ENCODE measurements at places on chromosomes 11 and 22.

DNA sequence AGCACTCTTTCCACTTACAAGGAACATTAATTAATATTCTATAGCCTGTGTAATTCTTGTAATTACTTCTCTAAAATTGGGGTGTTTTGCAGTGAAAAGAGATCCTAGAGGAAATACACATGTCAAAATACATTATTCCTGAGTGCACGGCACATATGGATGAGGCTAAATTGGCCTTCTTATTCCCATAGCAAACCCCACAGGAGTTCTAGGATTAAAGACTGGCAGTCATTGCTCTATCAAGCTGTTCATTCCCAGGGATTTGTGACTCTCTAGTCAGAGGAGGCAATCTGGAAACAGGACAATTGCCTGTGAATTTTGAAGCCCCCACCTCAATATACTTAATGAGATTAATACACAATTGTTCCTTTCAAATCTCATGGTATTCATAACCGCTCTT lies 145.9 kb upstream of the OPCML start:
- DNase-seq: peak; percentile 41

- peak; percentile 26 for DNase-seq
Observed at GRCh38 chr22:16717699-16718558, 107.3 kb downstream of the XKR3 start.

GRCh38 chr11:17277024-17277584 lies 565 bp downstream of the NUCB2 start:
- peak; percentile 83 for DNase-seq

- DNase-seq: no peak
Observed at GRCh38 chr11:28461338-28461737, 353.1 kb downstream of the METTL15 start.

GRCh38 chr11:126408496-126408895 lies 53.0 kb downstream of the ST3GAL4 start:
- DNase-seq: no peak

- DNase-seq: no peak
Observed at GRCh38 chr11:101929294-101929915, 13.1 kb upstream of the ANGPTL5 start.

GRCh38 chr22:21106000-21106399 lies 60.3 kb downstream of the LRRC74B start:
- no peak for DNase-seq

GRCh38 chr11:88318017-88318416 lies 19.5 kb downstream of the CTSC start:
- no peak for DNase-seq

DNA sequence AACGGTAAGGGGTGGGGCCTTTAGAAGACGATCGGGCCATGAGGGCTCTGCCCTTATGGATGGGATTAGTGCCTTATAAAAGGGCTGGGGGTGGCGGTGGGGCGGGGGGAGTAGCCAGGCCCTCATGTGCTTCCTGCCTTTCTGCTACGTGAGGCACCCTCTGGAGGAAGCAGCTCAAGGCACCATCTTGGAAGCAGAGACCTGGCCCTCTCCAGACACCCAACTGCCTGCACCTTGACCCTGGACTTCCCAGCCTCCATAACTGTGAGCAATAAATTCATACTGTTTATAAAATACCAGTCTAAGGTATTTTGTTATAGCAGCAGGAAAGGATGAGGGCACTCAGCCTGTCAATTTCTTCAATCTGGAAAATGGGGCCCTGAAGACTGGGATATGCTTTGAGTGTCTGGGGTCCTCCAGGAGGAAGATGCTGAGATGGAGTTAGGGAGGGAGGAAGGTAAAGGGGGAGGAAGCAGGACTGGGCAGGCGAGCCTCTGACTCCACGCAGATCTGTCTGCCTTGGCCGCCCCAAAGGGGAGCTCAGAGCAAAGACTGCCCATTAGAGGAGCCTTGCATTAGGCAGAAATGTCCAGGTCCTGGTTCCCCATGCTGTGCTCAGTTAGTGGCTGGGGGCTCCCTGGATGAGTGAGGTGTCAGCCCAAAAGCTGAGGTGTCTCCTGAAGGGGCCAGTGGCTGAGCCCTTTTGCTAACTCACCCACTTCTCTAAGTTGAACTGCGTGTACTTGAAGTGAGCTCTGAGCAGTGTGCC lies 5.3 kb downstream of the CABP2 start:
- no peak for DNase-seq

GRCh38 chr22:23675502-23676415 lies 15.1 kb upstream of the RGL4 start:
- no peak for DNase-seq

DNA sequence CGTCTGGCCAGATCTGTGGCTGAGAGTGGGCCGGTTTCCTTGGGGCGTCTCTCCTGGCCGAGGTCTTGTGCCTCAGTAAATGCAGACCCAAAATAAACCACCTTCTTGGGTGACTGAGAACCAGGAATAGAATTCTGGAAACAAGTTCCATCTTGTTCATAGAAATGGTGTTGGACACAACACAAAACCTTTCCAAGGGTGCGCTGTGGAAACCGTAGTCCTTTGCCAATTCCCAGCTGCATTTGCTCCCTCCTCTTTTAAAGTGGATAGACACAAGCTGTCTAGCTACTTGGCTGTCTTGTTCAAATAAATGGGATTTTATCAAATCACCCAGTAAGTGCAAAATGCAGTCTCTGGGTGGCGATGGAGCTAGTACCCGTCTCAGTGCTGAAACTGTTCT lies 300.2 kb downstream of the SHANK2 start:
- no peak for DNase-seq

- DNase-seq: peak; percentile 89
Observed at GRCh38 chr11:79253280-79253679, 187.6 kb downstream of the TENM4 start.

- DNase-seq: peak; percentile 42
Observed at GRCh38 chr11:77381729-77382665, 80.5 kb upstream of the GDPD4 start.

GRCh38 chr11:91081440-91082043 lies 858.7 kb upstream of the CHORDC1 start:
- DNase-seq: peak; percentile 64

DNA sequence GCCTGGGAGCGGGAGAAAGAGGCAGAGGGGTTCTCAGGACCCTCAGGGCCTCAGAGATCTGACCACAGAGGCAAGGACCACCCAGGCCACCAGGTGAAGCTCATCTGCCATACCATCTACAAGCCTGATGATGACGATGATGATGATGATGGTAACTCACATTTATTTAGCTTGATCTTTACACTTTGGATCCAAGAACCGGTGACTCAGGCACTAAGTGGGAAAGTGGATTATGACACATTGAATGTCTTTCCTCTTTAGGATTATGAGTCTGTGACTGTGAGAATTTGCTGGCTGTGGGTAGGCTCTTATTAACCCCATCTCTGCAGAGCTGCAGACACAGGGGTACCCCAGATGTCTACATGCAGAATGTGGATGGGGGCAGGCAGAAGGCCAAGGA lies 110.3 kb downstream of the DSCAML1 start:
- no peak for DNase-seq

GRCh38 chr11:57873196-57873911 lies 111.8 kb downstream of the CTNND1 start:
- DNase-seq: no peak

- no peak for DNase-seq
Observed at GRCh38 chr11:129012880-129013279, 70.2 kb upstream of the TP53AIP1 start.

GRCh38 chr22:50473855-50474671 lies 772 bp downstream of the SBF1 start:
- DNase-seq: peak; percentile 53

- DNase-seq: no peak
Observed at GRCh38 chr11:44776551-44777208, 49.9 kb downstream of the TSPAN18 start.

DNA sequence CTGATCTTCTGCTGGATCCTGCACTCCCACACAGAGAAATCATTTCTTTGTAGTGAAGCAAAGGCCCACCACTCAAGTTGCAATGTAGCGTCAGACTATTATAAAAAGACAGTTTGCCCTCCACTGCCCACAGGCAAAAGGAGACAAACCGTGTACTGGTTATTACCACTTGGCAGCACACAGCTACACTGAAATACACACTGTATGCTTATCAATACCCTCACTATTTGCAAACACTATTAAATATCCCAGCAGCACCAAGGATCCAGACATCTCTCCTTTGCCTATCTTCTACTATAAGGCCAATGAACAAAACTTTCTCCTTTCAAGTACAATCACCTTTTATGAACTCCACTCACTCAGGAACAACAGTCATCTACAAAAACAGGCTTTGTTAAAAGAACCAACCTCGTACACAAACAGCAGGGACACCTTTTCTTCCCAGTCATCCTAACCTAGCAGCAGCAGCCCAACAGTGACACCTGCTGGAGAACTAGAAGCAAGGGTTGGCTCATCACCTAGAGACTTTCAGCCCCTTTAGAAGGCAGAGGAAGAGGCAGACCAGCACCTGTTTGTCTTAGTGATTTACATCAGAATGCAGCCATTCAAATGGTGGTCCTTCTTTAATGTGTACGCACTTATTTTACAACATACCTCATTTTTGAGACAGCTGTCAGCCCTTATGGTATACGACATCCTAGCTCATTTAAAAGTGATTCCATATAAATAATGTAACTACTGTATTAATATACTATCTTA lies 56.1 kb downstream of the AMBRA1 start:
- DNase-seq: peak; percentile 93

DNA sequence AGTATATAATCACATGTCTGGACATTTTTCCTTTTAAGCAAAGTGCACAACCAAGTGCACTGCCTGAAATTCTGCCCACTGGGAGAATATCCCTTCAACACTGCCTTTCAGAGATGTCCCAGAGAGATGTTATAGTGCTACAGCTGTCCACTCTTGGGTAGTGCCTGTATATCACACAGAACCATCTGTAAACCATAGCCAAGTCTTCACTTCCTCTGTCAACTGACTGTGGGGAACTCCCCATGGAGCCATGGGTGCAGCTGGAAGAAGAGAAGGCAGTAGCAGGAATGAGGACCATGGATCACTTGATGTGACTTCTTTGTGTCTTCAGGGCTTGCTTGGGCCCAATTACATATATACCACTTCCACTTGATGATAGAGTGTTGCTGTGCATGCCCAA lies 44.6 kb upstream of the LIN7C start:
- no peak for DNase-seq

DNA sequence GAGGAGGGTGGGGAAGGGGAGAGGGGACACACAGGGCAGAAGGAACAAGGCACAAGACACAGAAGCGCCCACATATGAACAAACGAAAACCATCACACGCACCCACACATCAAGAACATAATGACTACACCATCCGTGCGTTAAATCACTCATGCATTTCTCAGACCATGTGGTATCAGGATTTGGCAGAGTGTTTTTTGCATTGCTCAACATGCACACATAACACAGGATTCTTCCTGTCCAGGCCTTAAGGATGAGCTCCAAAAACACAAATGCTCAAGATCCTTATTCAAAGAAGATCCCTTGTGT lies 309.5 kb downstream of the CADM1 start:
- DNase-seq: no peak

DNA sequence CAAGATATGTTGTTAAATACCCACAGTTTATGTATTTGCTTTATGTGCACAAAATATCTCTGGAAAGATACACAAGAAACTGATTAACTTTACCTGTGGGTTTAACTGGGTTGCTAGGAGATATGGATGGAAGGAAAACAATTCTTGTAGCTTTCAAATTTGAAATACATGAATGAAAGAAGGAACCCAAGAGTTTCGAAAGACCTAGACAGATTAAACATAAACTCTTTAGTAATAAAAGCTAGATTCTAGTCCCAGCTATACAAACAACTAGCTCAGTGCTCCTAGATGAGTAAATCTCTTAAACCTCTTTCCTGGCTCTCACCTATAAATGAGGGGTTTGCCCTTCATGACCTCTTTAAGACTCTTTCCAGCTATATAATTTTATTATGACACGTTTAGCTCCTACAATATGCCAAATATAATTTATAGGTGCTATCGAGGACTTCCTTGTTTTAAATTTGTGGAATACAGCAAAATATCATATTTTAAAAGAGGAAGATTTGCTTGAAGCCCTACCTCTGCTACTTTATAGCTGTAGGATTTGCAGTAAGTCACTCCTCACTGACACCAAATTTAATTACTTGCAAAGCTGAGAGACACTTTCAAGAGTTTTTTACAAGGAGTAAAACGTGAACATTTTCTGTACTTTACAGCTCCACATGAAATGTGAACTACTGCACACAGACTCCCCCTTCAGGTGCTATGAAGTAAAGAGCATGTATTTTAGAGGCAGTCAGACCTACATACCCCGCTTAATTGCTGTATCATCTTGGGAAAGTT lies 50.7 kb downstream of the RRAS2 start:
- peak; percentile 33 for DNase-seq

DNA sequence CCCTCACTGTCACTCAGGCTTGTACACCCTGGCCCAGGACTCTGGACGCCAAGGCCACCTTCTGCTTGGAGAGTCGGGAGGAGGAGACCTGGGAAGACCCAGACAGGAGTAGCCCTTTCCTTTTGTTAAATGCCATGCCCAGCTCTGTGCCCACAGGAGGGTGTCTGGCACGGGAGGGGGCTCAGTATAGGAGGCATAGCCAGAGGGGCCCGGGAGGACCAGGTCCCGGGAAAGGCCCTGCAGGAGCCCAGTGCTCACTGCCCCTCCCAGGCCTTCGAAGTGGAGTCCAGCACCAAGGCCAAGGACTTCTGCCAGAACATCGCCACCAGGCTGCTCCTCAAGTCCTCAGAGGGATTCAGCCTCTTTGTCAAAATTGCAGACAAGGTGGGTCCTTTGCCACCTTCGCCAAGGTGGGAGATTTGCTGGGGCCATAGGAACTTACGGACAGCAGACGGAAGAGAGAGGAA lies 79.0 kb downstream of the MYO7A start:
- DNase-seq: no peak

- DNase-seq: no peak
Observed at GRCh38 chr22:46801826-46802607, 39.6 kb downstream of the TBC1D22A start.

- DNase-seq: no peak
Observed at GRCh38 chr11:134483291-134483690, 71.2 kb upstream of the B3GAT1 start.

DNA sequence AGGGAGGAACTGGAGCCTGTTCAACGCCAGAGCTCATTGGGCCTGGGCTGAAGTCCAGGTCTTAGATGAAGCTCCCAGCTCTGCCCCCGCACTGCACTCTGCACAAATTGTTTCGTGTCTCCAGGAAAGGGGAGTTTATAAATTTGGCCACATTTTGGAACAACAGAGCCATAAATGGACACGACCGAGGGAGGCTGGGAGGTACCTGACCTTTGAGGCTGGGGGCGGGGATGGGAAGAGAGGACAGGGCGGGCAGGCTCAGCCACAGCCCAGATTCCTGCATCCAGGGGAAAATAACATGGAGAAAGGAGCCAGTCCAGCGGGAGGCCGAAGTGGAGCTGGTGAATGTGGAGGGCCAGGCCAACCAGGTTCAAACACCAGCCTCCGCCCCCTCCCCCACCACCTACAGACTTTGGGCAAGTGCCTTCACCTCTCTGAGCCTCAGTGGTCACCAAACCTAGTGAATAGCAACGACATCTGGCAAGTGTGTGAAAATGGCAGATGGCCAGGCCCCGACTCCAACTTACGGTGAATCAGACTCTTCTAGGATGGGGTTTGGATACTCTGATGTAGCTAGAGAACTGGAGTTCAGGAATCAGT lies 36.8 kb upstream of the SMTN start:
- no peak for DNase-seq

- DNase-seq: no peak
Observed at GRCh38 chr11:45233804-45234170, 52.4 kb downstream of the SYT13 start.

- DNase-seq: no peak
Observed at GRCh38 chr22:49330421-49331222, 497.1 kb downstream of the BRD1 start.

- DNase-seq: no peak
Observed at GRCh38 chr11:5690216-5690615, 626 bp downstream of the TRIM22 start.

- DNase-seq: no peak
Observed at GRCh38 chr11:97502201-97502600, 1112.4 kb downstream of the JRKL start.
